Activated CD4-positive, CD25-positive, alpha-beta regulatory T cell (primary cell): ENCODE measurements at places on chromosomes 4 and X.

- no peak for DNase-seq
Observed at GRCh38 chr4:144663834-144664475, 18.0 kb downstream of the HHIP start.

DNA sequence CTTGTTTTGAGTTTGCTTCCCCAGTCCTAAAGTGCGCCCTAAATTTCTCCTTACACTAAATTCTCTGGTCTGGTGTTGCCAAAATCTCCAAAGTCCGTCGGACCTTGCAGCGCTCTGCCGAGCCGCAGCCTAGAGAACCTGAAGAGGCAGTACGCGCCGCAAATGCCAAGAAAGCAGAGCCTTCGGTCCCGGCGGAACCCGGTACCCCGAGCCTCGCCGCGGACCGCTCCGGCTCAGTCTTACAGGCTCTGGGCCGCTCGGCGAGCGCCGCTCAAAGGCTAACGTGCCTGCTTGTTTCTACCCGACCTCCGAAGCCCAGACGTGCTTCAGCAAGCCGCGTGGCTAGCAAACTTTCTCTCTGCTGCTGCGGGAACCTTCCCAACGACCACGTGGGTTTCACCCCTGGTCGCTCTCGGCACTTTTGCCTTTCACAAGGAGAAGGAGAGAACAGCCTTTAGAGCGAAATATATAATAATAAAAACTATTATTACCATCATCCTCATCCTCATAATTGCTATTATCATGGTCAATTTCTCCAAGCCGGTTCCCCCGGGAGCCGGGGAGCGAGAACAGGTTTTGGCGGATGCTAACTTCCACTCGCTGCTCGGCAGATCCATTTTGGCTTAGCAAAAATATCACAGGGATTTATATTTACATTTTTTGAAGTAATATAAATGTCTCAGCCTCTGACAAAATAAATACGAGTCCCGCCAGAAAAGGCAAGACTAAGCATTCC, 2.2 kb upstream of the HTR2C start:
- no peak for DNase-seq

GRCh38 chrX:22378296-22378695, 105.6 kb downstream of the CBLL2 start:
- no peak for DNase-seq

DNA sequence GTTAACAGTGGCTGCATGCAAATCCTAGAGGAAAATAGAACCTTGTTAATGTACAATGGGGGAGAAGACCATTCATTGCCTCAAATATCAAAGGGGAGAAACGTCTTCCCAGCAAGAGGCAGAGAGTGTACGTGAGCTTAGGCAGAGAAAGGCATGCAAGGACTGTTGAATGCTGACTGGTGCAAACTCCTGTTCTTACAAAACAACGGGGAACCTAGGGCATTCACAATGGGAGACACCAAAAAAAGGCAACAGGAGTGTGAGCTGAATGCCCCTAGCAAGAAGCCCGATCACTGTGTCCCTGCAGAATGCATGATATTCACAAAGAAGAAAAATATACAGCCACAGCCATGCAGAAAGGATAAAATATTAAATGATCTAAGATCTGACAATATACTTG, 184.9 kb downstream of the NSUN7 start:
- no peak for DNase-seq

DNA sequence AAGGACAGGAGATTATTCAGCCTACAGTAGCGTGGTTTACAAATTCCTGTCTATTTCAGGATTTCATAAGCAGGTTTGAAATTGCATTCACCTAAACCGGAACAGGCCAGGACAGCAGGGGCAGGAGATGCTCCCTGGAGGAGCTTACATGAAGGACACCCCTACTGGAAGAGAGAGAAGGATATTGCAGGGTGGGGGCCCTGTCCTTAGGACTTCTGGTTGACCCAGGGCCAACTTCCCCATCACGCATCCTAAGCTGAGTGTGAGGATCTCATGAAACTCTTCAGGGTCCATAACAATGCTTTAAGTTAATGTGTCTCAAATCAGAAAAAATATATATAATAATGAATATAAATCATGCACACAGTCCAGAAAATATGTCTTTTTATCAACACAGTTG, 6.4 kb upstream of the DHRSX start:
- DNase-seq, result no peak

DNA sequence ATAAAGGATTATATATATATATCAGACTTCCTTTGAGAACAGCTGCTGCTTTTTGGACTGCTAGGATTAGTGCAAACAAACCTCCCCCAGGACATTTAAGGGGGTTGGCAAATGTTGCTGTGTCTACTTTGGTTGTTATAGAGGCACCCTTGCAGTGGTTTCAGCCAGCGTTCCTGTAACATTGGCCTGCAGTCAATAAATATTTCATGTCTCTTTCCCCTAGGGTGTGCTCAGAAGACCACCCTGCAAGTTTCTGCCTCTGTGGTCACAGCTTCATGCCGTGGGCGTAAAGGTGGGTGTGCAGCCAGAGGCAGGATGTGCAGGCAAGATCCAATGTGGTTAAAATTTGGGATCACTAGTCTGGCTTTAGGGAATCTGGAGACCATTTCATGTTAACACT, 28.9 kb downstream of the FGF5 start:
- no peak for DNase-seq

DNA sequence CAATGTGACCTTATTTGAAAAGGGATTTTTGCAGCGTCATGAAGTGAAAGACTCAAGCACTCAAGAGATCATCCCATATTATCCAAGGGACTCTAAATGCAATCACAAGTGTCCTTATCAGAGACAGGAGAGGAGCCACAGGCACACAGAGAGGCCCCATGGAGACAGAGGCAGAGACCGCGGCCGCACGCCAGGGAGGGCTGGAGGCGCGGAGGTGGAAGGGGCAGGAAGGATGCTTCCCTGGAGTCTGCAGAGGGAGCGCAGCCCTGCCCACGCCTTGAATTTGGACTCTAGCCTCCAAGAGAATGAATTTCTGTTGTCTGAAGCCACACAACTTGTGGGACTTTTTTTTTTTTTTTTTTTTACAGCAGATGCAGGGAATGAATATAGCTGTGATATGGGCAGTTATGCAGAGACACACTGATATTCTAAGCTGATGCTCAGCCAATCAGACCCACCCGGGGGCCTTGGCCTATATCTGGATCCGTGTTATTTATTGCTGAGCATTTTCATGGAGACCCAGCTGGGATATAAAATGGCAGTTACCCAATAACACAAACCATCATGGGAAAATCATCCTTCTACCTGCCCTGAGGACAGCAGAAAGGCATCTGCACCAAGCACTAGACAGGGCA, 244.8 kb upstream of the PSAPL1 start:
- DNase-seq, result no peak

DNA sequence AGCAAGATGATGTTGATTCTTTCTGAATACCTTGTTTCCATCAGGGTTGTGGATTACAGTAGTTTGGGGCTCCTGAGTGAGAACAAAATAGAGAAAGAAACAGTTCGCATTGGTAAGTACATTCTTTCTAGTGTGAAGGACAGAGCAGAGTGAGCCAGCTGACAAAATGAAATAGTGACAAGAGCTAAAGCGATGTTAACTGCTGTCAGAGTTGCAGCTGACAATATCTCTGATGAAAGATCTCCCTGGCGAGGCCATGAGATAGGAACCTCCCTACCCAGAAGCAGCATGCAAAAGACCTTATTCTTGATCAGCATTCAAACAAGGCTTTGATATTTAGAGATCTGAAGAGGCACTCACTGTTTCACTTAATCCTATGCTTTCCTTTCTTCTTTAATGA, 258.6 kb downstream of the CAMK2D start:
- no peak for DNase-seq
